Stimulated activated CD4-positive, alpha-beta T cell treated with anti-CD3 and anti-CD28 coated beads, Interleukin-2, amount 100 ng/mL, for 24 hours (primary cell): ENCODE measurements at places on chromosomes 3 and 15.

GRCh38 chr3:18883571-18883970 lies 264.7 kb upstream of the KCNH8 start:
- DNase-seq, result no peak

DNA sequence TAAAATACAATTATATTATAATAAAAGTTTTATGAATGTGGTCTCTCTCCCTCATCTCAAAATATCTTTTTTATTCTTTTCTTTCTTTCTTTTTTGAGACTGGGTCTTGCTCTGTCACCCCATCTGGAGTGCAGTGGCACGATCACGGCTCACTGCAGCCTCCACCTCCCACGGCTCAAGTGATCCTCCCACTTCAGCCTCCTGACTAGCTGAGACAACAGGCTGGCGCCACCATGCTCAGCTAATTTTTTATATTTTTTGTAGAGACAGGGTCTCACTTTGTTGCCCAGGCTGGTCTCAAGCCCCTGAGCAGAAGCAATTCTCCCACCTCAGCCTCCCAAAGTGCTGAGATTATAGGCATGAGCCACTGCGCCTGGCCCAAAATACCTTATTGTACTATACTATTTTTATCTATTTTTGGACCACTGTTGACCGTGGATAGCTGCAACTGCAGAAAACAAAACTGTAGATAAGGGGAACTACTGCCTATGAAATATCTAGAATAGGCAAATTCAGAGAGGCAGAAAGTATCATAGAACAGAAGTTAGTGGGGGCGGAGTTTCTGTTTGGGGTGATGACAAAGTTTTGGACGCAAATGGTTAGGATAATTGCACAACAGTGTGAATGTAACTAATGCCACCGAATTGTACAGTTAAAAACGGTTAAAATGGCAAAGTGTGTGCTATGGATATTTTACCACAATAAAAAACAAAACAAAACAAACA lies 66.6 kb downstream of the SLC12A8 start:
- DNase-seq, result no peak

GRCh38 chr3:169694117-169694516 lies 30.6 kb upstream of the MECOM start:
- no peak for DNase-seq

GRCh38 chr15:48283396-48284145 lies 47.7 kb upstream of the DUT start:
- DNase-seq, result no peak

DNA sequence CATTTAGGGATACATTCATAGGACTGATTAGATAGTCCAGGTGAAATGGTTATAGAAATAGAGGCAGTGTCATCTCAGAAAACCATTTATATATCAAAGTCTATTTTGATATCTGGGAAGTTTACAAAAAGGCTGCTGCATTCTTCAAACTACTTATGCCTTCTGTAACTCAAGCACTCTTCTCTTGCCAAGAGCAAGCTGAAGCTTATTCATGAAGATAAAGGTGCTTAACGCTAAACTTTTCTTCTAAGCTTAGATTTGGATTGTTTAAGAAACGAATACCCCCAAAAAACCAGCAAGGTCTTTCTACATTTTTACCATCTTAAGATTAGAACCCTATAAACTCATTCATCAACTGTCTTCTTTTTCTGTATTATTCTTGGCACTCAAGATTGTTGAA lies 23.3 kb upstream of the USF3 start:
- no peak for DNase-seq

DNA sequence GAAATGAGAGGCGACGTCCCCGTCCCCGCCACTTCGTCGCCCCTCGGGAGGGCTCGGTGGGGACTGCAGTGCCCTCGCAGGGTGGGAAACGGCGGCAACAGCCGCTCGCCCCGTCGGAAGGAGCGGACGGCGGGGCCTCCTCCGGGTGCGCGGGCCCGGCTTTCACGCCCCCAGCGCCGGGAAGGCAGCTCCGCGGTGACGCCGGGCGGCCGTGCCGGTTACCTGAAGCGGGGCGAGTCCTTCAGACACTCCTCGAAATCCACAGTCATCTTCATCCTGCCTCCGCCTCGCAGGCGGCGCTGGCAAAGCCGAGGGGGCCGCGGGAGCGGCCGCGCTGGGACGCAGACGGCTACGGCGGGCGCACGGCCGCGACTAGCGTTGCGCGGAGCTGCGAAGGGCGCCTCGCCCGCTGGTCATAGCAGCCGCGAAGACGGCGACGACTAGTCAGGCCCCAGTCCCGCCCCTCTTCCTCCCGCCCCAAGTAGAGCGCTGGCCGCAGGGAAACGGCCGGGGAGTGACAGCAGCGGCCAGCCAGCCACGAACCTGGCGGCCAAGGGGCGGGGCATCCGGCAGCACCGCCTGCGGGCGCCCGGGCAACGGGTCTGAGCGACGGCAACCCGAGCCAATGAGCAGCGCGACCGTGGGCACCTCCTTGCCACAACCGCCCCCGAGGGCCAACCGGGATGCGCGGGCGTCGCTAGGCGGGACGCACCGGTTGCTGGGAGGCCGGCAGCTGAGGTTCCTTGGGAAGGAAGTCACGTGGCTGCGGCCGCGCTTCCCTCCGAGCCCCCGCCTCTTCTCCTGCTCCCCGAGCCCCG lies at the start of gene ACAP2:
Gene ACAP2, minus strand, starts transcription at position 448 of the 818 bp plus-strand sequence. Its CDS starts 173 bp downstream, at position 275.
- peak; percentile 99 for DNase-seq
